Diencephalon (tissue), 1 donor: ENCODE measurements at places on chromosomes 7 and 10. TPM values are rescaled to one million over a fixed set of nuclear protein-coding genes. Genes with fewer than 3 reads are reported as not detected.

The AKR1D1 gene
- total RNA-seq: not detected

The TSPAN12 gene
- 16.8 TPM for total RNA-seq

The UCN3 gene
- total RNA-seq: not detected

The ITIH5 gene
- total RNA-seq: 18.9 TPM

The URGCP gene
- 34.8 TPM for total RNA-seq

The SLC26A4 gene
- 0.69 TPM for total RNA-seq

The SPDYE18 gene
- total RNA-seq: not detected

The HMX3 gene
- total RNA-seq: 2.8 TPM

The TEX47 gene
- not detected for total RNA-seq

The NCF1 gene
- 0.69 TPM for total RNA-seq

The HOXA3 gene
- not detected for total RNA-seq

The WIPF3 gene
- 6.9 TPM for total RNA-seq

The POU6F2 gene
- total RNA-seq: 2.1 TPM

The IFIT3 gene
- 8.5 TPM for total RNA-seq

The ARHGEF35 gene
- 1.4 TPM for total RNA-seq

The CDH23 gene
- total RNA-seq: 8.1 TPM

The TRIM74 gene
- total RNA-seq: 0.69 TPM
